ENCODE measurements at places on chromosomes 6 and 20.

DNA sequence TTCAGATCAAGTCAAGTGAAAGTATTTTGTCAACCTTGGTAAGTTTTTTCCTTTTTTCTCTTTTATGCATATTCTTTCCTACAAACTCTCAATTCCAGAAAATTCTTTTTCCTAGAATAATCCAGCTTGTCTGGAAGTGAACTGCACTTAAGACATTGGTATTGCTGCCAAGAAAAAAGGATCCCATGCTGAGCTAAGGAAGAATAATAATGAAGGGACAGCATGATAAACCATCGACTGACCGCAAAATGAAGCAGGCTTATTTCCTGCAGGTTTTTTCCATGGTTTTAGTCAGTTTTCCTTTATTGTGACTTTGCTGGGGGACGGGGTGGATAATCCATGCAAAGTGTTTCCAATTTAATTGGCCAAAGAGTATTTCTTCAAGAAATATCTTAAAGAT, 857.6 kb upstream of the SLC35B3 start:
- DNase-seq = no peak

DNA sequence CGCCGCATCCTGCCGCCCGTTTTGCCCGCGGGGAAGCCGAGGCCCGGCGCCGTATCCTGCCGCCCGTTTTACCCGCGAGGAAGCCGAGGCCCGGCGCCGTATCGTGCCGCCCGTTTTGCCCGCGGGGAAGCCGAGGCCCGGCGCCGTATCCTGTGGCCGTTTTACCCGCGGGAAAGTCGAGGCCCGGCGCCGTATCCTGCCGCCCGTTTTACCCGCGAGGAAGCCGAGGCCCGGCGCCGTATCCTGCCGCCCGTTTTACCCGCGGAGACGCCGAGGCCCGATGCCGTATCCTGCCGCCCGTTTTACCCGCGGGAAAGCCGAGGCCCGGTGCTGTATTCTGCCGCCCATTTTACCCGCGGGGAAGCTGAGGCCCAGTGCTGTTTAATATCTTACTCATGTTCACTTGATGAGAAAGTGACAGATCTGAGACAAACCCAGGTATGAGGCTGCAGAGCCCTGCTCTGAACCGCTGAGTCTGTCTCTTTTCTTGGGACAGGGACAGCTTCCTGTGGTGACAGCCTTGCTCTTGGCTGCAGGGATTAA, 129.4 kb downstream of the CDH26 start:
- DNase-seq = peak; percentile 5

GRCh38 chr6:28124350-28124970, at the start of gene ZSCAN16:
Gene ZSCAN16, plus strand, starts transcription at chr6:28124609. Its CDS starts 835 bp downstream, at chr6:28125444.
- peak; percentile 80 for DNase-seq

DNA sequence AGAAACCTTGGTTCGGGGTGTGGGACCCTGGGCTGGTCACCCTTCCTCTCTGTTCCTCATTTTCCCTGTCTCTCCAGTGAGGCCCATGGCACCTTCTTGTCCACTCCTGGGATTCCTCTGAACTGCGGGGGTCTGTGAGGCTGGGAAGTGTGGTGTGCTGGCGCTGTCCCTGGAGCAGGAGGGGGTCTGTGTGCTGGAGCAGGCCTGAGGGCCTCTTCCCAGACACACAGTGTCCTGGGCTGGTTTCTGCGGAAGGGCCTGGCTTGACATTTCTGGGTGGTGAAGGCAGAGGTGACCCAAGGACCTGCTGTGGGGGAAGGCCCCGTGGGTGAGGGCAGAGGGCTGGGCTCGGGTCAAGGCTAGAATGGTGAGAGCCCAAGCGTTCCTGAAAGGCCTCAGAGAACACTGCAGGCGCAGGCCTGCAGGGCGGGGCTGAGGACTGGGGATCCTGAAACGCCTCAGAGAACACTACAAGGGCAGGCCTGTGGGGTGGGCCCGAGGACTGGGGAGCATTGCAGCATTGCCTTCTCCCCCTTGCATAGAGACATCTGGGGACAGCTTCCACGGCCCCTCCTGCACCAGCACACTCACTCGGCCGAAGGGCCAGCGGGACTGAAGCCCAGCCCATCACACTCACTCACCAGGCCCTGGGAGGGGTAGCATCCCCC, 10.6 kb upstream of the BAK1 start:
- DNase-seq = no peak

DNA sequence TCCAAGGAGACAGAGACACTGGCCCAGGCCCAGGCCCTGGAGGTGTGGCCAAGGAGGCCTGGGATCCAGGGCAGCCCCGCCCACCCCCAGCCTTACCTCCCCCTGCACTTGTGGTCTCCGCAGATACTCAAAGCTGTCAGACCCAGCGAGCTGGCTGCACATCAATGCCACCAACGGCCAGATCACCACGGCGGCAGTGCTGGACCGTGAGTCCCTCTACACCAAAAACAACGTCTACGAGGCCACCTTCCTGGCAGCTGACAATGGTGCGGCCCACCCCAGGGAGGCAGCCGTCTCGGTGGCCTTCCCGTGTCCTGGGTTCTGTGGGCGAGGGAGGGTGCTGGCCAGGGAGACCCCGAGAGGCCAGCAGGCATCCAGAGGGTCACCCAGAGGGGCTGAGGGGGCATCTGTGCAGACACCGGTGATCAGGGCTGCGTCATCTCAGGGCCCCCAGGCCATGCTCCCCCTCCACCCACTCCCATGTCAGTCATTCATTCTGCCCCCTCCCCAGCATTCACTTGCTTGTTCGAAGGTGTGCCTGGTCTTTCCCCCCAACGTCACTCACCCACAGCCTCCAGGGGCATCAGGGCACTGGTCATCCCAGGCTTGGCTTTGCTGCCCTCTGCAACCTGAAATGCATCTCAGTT, 141.3 kb downstream of the TAF4 start:
- no peak for DNase-seq

- no peak for DNase-seq
Measured at GRCh38 chr20:33788351-33789049, 22.6 kb upstream of the CHMP4B start.

DNA sequence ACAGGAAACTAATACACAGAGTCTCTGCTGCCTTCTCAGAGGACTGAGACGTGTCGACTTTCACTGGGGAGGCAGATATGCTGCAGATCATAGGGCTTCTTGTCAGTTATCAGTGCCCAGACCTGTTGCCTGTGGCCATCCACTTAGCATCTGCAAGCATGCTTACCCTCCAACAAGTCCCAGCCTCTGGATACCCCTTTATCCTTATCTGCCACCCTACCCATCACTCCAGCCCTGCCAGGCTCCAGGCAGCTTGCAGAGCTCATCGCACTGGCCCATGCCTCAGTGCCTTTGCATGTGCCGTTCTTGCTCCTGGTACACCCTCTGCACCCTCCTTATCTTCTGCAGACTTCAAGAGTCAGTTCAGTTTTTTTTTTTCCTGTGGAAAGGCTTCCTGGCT, 119.2 kb downstream of the TOX2 start:
- no peak for DNase-seq

GRCh38 chr6:84625506-84625905, 138.9 kb downstream of the TBX18 start:
- DNase-seq = no peak

- no peak for DNase-seq
Measured at GRCh38 chr6:26271668-26272024, 93.4 kb upstream of the BTN3A2 start.

All from stimulated activated CD4-positive, alpha-beta T cell treated with anti-CD3 and anti-CD28 coated beads, Interleukin-4, amount 100 ng/mL, for 1 hour (primary cell).